Suprapubic skin (tissue), 4 donors: ENCODE measurements at places on chromosomes 13 and 19. TPM values are rescaled to one million over a fixed set of nuclear protein-coding genes. Genes with fewer than 3 reads are reported as not detected.

DNA sequence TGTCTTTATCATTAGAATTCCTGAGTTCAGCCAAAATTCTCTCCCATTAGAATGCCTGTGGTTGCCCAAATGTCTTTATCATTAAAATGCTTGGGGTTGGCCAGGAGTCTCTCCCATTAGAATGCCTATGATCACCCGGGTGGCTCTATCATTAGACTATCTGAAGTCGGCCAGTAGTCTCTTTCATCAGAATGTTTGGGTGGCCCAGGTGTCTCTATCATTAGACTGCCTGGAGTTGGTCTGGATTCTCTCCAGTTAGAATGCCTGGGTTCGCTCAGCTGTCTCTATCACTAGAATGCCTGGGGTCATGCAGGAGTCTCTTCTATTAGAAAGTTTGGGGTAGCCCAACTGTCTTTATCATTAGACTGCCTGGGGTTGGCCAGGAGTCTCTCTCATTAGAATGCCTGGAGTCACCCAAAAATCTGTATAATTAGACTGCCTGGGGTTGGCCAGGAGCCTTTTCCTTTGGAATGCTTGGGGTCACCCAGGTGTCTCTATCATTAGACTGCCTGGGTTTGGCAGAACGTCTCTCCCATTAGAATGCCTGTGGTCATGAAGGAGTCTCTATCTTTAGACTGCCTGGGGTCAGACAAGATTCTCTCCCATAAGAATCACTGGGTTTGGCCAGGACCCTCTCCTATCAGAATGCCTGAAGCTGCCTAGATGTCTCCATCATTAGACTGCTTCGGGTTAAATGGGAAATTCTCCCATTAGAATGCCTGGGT, 1478.3 kb downstream of the UQCRFS1 start:
- DNase-seq: no peak

GRCh38 chr13:20340759-20341171, 108.6 kb upstream of the GJB6 start:
- no peak for DNase-seq

DNA sequence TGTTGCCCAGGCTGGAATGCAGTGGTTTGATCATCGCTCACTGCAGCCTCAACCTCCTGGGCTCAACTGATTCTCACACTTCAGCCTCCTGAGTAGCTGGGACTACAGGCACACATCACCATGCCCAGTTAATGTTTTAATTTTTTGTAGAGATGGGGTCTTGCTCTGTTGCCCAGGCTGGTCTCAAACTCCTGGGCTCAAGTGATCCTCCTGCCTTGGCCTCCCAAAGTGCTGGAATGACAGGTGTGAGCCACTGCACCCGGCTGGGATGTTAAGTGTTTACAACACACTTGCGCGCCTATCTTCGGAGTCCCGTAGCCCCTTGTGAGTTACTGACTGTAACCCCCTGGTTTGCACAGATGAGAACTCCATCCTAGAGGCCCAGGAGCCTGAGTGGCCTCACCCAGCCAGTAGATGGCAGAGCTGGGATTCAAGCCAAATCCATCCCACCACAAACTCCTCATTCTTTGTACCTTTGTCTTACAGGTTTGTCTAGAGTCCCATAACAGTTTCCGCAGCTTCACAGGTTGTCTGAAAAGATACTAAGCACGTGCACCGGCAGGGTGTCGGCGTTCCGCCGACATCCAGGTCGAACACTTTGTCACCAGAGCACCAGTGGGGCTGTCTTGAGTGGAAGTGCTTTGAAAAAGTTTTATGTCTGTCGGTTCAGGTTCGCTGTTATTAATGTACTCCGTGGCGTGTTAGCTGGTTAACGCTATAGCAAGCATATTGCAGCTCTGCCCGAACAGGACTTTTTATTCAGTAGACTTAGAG, 14.7 kb downstream of the MAG start:
- peak; percentile 32 for DNase-seq

- no peak for DNase-seq
Measured at GRCh38 chr13:21344662-21345176, 114.4 kb downstream of the ZDHHC20 start.

GRCh38 chr13:65387743-65388347, 1842.3 kb downstream of the PCDH9 start:
- no peak for DNase-seq

- no peak for DNase-seq
Measured at GRCh38 chr19:14300303-14300702, 80.9 kb upstream of the ADGRE5 start.

- no peak for DNase-seq
Measured at GRCh38 chr13:114146629-114147028, 14.2 kb upstream of the RASA3 start.

GRCh38 chr19:7516333-7516732, 430 bp downstream of the ZNF358 start:
- no peak for DNase-seq

DNA sequence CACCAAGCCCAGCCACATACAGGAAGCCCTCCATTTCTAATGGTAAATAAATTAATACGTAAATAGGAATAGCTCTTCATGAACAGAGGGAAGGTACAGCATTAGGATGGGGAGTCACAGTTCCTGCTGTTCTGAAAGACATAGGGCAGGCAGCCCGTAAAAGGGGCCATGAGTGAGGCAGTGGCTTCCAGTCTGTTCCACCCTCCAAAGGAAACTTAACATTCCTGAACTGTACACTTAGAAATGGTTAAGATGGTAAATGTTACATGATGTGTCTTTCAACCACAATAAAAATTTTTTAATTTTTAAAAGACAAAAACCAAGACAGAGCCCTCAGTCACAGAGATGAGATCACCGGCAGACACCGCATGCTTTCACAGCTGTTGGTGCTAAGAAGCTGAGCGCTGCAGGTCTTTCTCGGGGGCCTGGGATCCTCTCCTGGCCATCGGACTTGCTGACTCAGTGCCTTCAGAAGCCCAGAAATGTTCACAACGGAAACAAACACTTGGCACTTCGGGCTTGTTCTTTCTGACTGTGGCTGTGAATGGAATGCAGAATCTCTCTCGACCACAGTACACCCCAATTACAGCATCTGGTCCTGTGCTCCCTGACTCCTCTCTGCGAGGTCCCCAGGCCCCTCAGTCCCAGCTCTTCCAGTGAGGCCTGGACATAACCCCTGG, 36.4 kb downstream of the EPS15L1 start:
- DNase-seq: no peak

DNA sequence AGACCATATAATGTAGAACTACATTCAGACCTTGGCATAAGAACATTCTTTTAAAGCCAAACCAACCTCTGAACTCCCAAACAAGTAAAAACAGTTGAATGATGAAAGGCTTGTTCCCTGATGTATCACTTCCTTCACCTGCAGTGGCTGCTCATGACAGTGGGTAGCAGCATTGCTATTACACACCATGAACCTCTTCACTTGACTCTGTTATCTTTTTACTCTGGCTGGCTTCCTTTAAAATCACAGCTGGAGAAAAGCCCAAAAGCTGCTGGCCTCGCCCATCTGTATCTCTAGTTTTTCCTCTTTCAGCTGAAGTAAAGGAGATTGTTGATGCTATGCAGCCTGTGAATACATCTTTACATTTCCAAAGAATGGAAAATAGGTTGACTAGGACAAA, 22.6 kb downstream of the THSD1 start:
- no peak for DNase-seq

DNA sequence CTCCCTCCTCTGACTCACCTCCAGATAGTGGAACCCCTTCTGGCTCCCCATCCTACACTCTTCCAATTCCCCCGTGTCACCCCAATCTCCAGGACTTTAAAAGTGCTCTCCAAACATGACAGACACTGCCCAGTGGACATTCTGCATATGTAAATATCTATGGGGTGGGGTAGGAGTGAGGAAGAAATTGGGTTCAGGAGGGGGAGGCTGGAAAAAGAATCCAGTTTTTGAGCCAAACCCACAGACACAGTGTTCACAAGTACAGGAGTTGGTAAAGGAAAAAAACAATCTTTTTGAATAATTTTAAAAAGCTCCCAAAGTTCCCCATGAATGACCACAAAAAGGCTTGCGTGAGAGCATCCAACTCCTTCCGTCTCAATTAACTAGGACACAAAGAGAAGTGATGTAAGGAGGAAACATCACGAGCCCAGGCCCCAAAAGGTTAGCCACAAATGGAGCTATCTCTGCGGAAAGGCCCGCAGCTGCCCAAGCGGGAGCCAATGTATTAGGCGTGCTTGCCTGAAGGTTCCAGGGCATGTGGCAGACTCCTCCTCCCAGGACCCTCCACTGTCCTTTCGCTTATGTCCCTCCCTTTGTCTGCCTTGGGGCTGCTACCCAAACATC, 18.0 kb downstream of the ZC3H4 start:
- no peak for DNase-seq

- DNase-seq: no peak
Measured at GRCh38 chr13:77502104-77502720, 33.3 kb upstream of the SCEL start.

The PSG7 gene
- total RNA-seq: not detected

The KCNRG gene
- total RNA-seq: 0.89 TPM

The CACNG8 gene
- total RNA-seq: not detected

The WDR87 gene
- total RNA-seq: not detected

The CNN1 gene
- 22.4 TPM for total RNA-seq

The ANKRD24 gene
- total RNA-seq: 0.56 TPM
